Bone marrow (tissue), 2 donors: ENCODE measurements at places on chromosomes 11 and 22.

DNA sequence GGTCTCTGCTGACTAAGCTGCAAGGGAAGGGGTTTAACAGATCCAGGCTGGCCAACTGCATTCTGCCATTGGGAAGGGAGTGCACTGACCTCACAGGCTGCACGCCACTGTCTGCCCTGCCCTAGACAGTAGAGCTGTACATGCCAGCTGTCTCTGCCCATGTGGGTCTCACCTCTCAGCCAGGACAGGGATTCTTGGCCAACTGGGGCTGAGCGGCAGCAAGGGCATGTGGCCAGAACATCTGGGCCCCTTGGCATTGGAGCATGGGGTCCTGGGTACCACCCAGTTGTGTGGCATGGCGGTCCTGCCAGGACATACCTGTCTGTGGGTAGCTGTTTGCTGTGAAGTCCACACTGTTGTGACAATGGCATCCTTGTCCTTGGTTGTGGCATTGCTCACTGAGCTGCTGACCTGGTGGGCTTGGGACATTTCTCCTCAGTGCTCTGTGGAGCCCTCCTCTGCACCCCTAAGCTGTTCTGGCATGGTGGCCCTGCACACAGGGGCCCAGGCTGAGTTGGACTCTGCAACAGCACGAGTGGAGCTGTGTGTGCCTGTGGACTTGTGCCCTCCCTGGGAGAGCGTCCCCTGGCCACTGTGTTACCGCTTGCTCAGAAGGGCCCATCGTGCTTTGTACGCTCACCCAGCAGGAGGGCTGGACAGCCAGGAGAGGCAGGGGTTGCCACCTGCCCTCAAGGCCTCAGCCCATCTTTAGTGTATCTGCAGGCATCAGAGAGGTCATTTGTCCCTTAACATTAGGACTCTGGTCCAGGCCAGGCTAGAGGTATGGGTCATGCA, 46.7 kb downstream of the MED15 start:
- DNase-seq, result no peak

DNA sequence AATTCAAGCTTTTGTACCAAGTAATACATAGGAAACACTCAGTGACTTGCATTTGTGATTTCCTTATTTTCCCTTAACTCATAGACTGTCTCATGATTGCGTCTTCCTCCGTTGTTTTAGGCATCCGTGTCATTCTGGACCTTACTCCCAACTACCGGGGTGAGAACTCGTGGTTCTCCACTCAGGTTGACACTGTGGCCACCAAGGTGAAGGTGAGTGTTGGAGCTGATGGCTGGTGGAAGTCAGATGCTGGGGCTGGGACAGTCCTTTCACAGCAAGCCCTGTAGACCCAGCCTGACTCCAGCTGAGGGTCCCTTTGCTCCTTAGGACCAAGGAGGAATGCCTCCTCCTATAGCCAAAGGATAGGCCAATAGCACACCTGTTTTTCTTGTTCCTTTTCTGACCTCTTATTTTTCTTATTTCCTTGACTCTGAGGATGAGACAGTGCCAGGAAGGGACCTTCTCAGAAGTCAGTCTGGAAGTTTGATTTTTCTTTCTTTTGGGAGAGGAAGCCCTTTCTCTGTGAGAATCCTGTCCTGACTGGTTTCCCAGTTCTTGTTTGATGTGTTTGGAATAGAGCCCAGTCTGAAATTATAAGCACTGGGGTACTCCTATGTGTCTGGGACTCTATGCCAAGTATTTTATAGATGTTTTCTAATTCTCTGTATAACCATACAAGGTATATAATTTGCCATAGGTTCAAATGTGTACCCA, 2.2 kb downstream of the SLC3A2 start:
- no peak for DNase-seq

DNA sequence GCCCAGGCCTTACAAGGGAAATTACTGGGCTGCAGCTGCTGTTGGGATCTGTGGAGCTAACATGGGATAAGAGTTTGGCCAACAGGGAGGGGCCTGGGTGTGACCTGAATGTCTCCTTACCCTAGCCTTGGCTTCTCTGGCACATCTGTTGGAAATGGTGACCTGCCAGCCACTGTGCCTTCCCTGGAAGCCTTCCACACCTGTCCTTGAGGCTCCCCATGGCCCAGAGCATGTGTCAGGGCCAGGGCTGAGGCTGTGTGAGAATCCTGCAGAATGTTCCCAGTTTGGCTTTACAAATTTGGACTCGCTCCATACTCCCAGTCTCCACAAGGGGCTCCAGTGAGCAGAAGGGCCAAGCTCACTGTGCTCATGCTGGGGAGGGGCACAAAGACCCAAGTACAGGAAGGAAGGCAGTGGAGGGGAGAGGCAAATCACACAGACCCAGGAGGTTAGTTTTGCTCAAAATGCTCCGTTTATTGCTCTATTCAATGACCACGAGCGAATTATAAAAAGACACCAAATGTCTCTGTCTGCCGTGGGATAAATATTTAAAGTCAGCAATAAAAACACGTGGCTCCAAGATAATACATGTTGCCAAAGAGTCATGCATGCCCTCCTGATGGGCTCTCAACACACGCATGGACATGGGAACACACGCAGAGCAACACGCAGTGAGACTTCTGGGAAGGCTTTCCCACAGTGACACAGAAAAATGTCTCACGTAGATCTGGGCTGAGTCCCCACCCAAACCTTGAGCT, 1.7 kb upstream of the IGSF22 start:
- DNase-seq, result no peak

DNA sequence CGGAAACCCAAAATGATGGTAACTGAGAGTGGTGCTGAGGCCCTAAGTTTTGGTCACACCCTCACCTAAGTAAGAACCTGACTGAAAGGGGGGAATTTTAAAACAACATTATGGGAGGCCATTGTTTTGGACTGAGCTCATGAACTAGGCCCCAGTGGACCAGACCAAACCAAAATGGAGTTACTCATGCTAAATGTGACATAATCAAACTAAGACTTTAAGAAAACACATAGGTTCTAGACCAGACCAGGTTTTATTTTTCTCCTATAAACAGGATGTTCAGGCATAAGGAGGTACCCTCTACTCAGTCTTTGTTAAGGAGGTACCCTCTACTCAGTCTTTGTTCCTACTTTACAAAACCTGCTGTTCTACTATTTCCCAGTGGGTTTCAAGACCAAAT, 7.4 kb upstream of the EI24 start:
- DNase-seq, result no peak

DNA sequence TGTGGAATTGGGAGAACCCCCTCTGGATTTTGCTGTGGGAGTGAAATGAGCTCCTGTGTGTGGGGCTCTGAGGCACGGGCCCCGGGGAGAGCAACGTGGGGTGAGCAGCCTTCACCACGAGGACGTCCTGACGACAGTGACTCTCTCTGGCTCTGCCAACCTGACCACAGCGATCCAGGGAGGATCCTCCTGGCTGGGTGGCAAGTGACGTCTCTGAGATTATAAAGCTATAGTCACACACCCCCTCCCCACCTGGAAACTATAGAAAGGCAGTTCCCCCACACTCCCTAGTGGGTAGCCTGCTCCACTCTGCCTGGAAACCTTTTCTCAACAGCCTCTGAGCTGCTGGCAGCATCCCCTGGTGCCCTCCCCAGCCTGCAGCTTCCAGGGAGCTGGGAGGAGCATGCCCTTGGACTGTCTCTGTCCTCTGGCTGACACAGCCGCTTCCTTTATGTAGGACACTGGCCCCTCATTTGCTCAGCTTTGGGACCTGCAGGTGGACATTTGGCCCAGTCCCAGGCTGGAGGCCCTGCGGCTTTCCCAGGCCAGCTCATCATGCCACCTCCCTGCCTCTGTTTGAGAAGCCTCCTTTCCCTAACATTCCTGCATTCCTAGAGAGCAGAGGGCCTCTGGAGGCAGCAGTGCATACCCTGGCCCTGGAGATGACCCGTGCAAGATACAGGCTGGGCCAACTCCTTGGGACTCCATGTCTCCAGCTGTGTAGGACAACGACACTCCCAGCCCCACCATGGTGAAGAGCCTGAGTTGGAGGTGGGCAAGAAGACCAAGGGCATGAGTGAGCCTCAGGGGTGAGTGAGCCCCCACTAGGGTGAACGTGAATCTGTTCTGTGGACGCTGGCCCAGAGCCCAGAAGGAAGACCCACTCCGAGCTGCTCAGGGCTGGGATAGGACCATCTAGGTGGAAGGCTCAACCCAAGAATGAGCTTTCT, 314.0 kb downstream of the NTM start:
- no peak for DNase-seq

- no peak for DNase-seq
Observed at GRCh38 chr11:76613901-76614300, 56.6 kb downstream of the LRRC32 start.

DNA sequence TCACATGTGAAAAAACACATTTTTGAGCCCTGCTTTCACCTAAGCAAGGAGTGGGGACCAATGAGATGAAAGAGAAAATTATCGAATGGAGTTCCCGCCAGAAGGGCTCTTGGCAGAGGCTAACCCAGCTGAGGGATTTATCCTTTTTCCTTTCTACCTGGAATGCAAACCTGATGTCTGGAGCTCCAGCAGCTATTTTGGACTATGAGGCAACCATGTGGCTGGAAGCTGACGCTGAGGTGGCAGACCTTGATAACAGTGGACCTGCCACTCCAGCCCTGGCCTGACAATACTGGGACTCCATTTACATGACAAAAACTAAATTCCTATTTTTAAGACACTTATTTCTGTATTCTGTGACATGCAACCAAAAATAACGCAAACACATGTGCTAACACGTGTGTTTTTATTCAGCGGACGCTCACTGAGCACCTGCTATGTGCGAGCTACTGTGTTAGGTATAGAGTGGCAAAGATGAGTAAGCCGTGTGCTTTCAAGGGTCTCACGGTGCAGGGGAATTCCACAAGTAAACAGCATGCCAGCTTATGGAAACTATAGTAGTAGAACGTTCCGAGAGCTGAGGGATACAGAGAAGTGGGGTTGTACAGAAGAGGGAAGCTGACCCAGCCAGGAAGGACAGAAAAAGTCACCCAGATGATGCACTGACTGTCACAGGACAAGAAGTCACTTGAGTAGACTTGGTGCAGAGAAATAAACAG, 19.1 kb upstream of the ISX start:
- DNase-seq, result no peak

DNA sequence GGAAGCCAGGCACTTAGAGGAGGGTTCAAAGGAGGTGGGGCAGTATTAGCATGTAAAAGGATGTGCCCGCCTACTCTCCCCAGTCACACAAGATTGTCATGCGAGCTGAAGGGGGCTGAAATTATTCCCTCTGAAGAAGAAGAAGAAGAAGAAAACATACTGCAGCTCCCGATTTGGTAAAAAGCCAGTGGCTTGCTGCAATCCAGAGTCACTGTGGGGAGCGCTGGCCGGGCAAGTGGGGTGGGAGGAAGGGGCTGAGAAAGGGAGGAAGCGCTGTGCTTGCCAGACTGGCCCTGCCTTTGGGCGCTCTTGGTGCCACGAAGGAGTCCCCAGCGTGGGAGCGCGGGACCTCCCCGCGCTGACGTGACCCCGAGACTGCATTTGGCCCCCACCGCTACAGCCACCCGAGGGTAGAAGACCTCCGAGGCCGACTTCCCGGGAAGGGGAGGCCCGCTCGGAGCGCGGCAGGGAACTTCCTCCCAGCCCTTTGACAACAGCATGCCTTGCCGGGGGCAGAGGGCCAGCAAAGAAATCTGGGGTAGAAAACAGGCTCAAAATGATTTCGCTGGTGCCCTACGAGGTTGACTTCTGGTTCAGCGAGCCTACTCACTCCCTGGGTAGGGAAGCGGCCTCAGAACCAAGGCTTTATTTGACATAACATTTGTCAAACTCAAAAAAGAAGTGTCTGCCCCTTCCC, 906.3 kb downstream of the DLG2 start:
- no peak for DNase-seq

DNA sequence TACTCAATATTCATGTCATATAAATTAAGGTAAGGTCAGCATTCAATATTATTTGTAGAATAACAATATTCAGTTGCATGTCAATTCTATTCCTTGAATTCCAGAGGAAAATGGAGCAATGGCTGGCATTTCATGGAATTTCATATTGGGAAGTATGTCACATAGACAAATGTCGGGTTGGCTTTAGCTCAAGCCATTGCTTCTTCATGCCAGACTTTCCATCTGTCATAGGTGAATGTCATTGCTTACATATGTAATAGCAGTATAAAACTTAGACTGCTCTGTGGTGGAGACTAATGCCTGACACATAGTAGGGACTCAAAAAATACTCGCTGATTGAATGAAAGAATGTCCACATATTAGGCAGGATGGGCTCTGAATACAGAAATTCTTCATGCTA, 509.6 kb upstream of the CHORDC1 start:
- DNase-seq, result no peak

DNA sequence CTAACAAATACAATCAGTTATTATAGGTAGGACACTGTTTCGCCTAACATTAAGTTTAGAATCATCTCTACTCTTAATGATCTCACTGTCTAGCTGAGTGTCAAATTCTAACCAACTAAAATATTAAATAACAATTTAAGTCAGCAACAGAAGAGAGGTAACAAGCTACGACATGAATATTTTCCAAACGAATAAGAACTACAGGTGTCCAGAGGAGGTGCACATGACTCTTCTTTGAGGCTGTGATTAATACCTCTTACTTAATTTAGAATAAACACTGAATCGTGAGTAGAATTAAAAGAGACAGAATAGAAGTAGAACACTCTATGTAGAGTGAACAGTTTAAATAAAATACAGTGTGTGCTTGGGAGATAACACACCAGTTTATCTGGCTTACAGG, 619.0 kb upstream of the ARHGAP42 start:
- no peak for DNase-seq

- DNase-seq, result no peak
Observed at GRCh38 chr11:67523556-67524479, 572 bp upstream of the CABP2 start.

DNA sequence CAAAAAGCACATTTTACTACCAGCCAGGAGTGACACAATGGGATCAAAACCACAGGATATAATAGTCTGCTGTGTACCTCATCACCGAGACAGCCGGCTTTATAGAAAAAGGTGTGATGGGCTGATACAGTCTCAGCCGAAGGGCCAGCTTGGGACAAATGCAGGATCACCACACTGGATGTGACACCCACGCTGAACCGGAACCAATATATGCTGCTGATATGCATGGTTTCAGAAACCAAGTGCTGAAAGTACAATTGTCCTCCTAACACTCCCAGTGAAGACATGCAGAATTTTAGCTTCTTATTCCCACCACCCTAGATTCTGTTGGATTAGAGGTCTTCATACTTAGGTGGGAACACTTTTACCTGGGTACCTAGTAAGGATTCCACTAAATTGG, 97.0 kb upstream of the LDLRAD3 start:
- no peak for DNase-seq

GRCh38 chr22:26271427-26271826, 102.2 kb downstream of the SEZ6L start:
- no peak for DNase-seq

- DNase-seq, result no peak
Observed at GRCh38 chr11:14583252-14584034, 60.2 kb upstream of the PDE3B start.

DNA sequence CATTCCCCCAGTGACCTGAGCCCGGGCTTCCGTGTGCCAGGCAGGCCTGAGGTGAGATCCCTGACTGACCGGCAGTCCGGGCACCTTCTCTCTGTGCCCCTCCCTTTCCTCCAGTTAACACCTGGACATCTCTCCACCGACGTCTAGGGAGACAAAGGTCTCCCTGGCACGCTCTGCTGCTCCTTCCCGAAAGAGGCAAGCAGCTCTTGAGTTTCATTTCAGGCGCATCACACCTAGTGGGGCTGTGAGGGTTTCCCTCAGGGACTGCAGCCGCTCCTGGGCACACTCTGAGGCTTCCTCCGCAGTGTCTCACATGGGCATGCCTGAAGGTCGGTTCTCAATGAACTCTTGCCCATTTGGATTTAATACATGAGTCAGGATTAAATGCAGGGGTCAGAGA, 322.7 kb downstream of the CTTN start:
- DNase-seq, result no peak

GRCh38 chr22:27918341-27919221, 475 bp downstream of the PITPNB start:
- peak; percentile 42 for DNase-seq

GRCh38 chr11:134652586-134653255, 240.7 kb upstream of the B3GAT1 start:
- DNase-seq, result no peak
